ENCODE measurements at places on chromosomes 16 and 17.

GRCh38 chr16:88798772-88799455, 4.7 kb upstream of the CDT1 start:
- no peak for DNase-seq

DNA sequence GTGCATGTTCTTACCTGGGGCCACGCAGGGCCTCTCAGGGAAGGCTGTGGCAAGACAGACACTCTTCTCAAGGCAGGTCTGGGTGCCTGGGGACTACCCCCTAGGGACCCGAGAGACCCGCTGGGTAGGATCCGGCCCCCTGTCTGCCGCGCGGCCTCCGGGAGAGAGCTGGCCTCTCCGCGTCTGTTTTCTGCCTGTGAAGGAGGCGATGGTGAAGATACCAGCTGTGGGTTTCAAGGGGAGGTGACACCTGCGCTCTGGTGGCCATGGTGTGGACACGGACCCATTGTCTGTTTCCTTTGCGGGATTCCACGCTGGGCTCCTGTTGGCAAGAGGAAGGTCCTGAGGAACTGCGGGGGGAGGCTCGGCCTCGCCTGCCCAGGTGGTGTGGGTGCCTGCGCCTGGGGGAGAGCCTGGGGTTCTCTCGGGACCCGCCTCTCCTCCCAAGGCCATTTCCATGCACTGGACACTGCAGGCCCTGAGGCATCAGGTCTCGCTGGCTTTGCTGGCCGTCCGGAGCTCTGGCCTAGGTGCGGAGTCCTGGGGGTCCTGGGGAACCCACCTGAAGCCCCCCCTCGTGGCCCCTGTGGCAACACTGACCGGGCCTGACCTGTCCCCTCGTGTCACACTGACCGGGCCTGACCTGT, 12.2 kb upstream of the METRNL start:
- DNase-seq, result no peak

- DNase-seq, result no peak
Measured at GRCh38 chr16:24524855-24525677, 14.3 kb upstream of the RBBP6 start.

DNA sequence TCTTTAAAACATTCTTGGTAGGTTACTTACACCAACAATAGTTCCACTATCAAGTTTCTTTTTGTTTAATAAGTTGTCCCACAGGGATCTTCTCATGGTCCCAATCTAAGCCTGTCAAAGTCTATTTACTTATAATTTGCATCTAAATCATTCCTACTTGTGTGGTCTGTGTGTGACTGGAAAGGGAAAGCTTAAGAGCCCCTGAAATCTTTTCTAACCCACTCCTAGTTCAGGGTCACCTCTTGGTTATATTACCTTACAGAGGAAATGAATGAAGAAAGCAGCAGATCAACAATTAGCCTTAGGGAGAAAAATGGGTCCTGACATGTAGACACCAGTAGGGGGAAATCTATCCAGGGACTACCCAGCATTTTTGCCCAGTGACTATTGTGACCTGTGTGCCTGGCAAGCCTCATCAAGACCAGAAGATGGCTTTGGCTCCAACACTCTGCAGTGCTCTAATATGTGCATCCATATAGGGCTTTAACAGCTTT, 110.4 kb upstream of the HAS3 start:
- DNase-seq, result no peak

DNA sequence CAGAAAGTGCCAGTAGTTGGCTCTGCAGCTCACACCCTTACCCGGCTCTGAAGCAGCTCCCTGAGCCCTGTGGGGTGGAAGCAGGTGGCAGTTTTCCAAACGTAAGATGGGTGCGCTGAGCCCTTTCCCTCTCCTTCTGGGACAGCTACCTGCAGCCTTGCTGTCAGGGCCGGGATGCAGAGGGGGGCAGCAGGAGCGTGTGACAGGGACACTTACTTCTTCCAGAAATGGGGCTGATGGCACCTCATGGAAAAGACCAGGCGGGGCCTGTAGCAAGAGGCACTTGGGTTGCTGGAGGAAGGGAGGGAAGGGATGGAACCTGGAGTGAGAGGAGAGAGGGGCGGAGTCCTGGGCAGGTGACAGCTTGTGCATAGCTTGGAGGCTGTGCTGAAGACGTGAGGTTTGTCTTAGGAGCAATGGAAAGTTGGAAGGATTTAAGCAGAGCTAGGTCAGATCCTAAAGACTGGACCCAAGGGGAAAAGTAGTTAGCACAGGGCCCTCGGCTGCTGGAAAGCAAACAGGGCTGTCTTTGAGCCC, 216.8 kb upstream of the RPL38 start:
- DNase-seq, result no peak

GRCh38 chr17:49980703-49981197, 11.8 kb downstream of the DLX4 start:
- DNase-seq, result no peak

- no peak for DNase-seq
Measured at GRCh38 chr16:64343061-64343819, 778.6 kb downstream of the CDH11 start.

DNA sequence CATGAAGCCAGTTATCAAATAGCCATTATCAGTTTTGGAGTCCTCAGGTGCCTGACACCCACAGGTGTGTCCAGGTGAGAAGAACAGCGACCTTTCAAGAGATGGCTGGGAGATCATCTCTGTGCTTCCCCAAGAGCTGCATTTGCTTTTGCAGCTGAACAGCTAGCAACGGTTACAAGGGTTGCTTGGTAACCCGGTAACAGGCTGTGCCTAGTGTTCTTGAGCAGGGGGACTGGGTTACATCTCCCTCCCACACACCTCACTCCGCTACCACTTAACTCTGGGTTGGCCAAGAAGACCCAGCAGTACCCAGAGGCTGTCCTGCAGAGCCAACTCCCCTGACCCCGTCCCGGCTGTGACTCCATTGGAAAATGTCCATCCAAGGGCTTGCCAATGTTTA, 147.0 kb downstream of the SLC39A11 start:
- DNase-seq, result no peak

DNA sequence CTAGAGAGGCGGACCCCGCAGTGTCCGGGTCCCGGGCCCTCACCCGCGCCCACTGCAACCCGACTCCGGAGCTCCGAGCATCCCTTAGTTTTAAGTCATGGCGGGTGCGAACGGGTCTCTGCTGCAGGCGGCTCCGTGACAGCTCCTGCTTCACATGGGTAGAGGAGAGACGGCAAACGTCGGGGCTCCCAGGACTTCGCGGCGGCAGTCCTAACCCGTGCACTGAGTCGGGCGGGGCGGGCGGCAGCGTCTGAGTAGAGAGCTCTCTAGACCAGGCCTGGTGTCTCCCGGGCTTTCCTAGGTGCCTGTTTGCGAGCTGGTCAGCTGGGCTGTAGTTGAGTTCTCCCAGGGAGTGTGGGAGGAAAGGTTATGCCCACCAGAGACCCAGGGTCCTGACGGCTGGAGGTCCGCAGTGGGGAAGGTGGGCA, 345 bp downstream of the TSC2 start:
- no peak for DNase-seq

DNA sequence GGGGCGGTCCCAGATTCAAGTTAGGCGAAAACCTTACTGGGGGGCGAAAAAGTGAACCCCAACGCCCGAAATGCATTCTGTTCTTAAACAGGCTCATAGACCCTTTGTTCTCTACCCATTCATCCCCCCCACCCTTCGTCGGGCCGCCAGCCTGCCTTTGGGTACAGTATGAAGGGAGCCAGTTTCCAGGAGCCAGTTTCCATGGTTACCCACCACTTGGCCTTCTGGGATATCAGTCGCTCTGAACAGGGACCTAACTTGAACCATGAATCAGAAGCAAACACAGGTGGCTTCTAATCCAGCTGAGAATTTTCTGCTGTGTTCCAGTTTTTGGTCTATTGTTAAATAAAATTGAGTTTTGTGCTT, 532 bp downstream of the DHX40 start:
- DNase-seq, result peak; percentile 15

DNA sequence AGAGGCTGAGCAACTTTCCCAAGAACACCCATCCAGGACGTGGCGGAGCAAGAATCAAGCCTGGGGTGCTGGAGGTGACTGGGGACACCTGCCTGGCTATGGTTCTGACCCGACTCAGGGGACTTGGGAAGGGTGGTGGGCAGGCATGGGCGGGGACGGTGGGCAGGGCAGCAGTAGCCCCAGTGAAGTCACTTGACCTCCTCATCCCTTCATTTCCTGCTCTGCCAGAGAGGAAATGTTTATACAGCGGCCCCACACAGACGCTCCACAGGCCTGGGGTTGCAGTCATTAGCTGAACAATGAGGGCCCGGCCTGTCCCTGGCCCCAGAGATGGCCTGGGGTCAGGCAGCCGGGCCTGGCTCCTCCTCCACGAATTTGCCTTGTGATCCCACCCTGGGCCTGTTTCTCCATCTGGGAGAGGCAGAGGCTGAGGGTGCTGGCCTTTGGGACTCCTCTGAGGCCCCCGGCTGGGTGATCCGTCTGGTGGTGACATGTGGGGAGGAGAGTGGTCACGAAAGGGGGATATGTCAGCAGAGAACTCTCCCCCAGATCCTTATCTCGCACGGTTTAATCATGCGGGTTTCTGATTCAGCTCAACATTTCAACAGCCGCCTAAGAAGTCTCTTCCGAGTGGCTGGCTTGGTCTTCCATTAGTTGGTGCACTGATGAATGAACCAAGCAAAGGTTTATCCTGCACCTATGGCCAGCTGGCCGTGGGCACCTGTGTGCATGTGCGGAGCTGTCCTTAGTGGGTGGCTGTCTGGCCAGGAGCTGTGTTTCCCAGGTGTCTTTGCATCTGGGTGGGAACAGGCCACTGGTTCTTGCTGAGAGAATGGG, 175.9 kb downstream of the IRF8 start:
- no peak for DNase-seq

- no peak for DNase-seq
Measured at GRCh38 chr16:79155471-79155870, 445.1 kb downstream of the MAF start.

DNA sequence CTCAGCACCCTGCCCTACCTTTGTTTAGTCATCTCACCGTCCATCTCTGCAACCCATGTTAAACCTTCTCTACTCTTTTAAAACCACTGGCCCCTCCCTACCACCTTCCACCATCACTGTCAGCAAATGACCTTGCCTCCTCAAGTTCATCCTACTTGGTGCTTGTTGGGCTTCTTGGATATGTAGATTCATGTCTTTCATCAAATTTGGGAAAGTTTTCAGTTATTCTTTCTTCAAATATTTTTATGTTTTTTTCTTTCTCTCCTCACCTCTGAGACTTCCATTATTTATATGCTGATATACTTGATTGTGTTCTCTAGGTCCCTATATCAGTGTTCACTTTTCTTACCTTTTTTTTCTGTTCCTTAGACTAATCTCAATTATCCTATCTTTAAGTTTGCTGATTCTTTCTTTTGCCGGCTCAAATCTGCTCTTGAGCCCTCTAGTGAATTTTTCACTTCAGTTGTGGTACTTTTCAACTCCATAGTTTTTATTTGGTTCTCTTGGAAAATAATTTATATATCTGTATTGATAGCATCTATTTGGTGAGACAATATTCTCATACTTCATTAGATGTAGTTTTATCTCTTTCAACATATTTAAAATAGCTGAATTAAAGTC, 28.7 kb upstream of the ALDH3A2 start:
- no peak for DNase-seq

- DNase-seq, result no peak
Measured at GRCh38 chr16:70674221-70675014, 11.4 kb downstream of the MTSS2 start.

GRCh38 chr17:37698132-37698910, 46.5 kb downstream of the HNF1B start:
- DNase-seq, result no peak

DNA sequence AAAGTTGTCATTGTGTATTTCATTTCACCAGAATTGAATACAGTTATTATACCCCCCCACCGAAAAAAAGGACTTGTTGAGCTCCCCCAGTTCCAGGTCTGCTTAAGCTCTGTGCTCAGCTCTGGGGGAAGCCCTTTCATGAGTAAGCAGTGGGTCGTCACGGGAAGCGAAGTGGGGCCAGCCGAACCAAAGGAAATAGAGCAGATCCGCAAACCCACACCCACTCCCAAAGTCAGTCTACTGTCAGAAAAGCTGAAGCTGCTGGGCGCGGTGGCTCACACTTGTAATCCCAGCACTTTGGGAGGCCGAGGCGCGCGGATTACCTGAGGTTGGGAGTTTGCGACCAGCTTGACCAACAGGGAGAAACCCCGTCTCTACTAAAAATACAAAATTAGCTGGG, 50.1 kb downstream of the PECAM1 start:
- DNase-seq, result no peak

DNA sequence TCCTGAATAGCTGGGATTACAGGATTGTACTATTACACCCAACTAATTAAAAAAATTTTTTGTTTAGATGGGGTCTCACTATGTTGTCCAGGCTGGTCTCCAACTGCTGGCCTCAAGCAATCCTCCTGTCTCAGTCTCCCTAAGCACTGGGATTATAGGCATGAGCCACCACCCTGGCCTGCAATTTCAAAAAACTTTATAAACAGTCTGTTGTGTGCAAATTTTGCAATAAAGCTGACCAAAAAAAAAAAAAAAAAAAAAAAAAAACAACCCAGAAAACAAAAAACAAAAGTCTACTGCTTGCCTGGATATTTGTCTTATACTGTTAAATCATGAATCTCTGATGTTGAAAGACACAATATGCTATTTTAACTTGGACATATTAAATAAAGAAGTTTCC, 4.4 kb downstream of the CREBBP start:
- no peak for DNase-seq

- no peak for DNase-seq
Measured at GRCh38 chr17:74202938-74203337, 540 bp upstream of the RPL38 start.

DNA sequence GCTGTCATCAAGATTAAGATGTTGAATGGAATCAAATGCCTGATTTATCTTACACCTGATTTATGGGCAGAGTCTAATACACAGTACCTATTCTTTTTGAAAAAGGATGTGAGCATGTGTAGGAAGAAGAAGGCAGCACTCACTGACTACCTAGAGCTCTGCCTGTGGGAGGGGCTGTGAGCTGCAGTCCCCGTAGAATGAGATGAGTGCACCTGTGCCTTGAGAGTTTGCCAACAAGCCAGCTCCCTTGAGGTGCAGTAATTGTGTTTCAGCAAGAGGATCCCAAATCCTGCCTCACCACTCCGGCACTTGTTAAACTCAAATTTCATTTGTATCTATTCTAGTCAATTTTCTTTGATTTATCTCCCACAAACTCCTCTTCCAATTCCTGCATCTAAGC, 46.0 kb downstream of the CDH11 start:
- DNase-seq, result no peak

DNA sequence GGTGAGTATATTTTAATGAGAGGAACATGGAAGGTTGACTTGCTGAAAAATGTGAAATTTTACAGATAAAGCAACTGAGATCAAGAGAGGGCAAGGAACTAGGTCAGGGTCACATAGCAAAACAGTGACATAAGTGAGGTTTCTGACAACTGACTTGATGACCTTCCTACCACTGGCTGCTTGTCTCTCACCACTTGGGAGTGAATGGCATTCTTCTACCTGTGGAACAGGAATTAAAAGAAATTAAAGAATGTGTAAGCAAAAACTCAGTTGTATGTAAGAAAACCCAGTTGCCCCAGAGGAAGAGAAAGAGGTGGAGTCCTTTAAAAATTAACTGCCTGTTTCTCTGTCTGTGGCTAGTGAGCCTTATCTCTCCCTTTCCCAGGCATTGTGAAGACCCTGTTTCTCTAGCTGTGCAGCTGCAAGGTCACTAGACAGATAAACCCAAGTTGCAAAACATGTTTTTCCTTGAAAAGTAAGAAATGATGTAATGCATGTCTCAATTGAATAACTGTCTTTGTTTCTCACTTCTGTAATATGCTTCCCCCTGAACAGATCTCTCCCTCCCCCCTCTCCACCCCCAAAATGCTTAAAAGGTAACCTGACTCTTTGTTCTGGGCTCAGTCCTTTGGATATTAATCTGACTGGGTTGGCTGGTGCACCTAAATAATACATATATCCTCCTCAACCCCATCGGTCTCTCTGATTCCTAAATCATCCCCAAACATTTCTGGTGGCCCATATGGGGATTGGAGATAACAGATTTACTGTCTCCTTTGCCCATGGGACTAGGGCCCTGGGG, 23.4 kb downstream of the ACSM1 start:
- no peak for DNase-seq
